Naive thymus-derived CD4-positive, alpha-beta T cell (primary cell): ENCODE measurements at places on chromosomes 2 and 18. TPM values are rescaled to one million over a fixed set of nuclear protein-coding genes. Genes with fewer than 3 reads are reported as not detected.

GRCh38 chr2:10149635-10150034 is 27.1 kb downstream of the RRM2 start:
- H3K36me3 ChIP-seq = no peaks in the 10 kb centered on the region
- H3K4me3 ChIP-seq = no peak overlapping the region
- H3K4me1 ChIP-seq = no peaks in the 10 kb centered on the region

DNA sequence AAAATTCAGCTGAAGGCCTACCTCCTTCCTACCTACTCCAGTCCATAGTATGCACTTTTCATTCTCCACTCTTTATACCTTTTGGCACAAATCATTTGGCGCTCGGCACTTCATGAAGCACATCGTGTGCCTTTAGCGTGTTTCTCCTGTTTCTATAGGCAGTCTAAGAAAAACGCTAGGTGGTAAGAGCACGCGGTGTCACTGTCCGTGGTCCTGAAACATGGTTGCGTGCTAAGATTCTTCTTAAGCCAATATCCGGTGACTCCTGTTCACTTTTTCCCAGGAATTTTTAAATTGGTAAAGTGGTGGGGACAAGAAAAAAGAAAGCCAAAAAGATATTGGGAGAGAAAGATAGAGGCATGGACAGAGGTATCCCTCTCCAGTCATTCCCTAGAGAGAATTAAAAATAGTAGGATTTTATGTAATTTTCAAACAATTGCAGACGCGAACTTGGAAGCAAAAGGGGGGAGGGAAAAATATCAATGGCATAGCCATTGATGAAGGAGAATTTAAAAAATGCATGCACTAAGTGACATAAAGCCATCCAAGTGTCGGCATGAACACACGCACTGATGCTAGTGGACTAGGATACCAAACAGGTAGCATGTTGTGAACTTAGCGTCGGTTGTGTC is 1.4 kb upstream of the CTNNA2 start:
- DNase-seq = no peak
- no peak overlapping the region for H3K27ac ChIP-seq
- no peaks in the 10 kb centered on the region for H3K4me1 ChIP-seq

DNA sequence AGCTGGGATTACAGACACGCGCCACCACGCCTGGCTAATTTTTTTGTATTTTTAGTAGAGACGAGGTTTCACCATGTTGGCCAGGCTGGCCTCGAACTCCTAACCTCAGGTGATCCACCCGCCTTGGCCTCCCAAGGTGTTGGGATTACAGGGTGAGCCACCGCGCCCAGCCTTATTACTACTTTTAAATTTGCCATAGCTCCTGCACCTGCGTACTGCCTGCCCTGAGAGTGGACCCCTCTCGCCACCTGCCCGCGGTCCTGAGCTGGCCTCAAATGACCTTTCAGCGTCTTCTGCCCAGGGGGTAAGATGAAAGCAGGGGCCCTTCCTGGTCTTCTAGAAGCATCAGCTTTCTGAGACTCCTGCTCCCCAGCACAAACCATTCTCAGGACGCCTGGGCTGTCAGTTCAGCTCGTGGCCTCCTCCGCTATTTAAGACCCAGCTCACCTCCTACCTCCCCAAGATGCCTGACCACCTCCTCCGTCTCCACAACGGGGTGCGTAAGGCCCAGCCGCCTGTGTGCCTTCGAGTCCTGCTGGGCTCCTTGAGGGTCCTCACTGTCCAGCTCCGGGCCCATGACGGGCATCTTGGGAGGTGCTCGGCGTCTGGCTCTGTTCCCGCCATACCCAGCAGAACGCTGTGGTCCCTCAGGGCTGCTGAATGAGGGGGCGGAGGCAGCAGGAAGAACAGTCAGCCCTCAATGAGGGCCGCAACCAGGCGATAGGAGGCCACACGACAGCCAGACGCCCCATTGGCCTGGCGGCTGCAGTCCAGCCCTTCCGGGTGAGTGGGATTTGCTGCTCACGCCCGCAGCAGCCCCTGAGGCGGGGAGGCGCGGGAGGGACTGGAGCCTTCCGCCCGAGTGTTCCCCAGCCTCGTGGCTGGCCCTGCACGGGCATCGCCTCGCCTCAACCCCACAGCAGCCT is 266.6 kb downstream of the TFCP2L1 start:
- no peaks in the 10 kb centered on the region for H3K4me1 ChIP-seq
- H3K27me3 ChIP-seq = no peaks in the 10 kb centered on the region
- no peak overlapping the region for H3K4me3 ChIP-seq
- DNase-seq = no peak
- H3K36me3 ChIP-seq = no peaks in the 10 kb centered on the region

DNA sequence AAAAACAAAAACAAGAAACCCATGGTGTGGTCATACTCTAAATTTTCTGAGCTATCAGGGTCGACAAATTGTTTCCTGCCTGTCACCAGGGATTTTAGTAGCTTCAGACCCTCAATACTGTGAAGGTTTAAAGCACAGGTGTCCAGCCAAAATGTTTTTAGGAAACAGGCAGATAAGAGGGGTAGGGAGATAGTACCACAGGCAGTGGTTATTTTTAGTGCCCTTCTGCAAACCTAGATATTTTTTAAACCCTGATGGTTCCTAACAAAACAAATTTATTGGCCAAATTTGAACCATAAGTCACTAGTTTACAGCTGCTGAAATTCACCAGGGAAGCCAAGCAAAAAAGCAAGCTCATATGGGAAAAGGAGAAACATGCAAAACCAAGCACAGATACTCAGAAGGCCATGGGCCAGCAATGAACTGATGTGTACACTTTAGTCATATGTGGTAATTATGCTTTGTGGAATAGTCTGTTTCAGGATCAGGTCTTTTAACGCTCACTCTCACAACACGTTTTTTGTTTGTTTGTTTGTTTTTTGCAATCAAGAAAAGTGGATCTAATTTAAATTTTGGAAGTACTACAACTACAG is 156.8 kb upstream of the STK17B start:
- no peaks in the 10 kb centered on the region for H3K27me3 ChIP-seq
- no peaks in the 10 kb centered on the region for H3K4me1 ChIP-seq
- no peak overlapping the region for H3K4me3 ChIP-seq
- H3K36me3 ChIP-seq = no peaks in the 10 kb centered on the region
- no peak overlapping the region for H3K27ac ChIP-seq

DNA sequence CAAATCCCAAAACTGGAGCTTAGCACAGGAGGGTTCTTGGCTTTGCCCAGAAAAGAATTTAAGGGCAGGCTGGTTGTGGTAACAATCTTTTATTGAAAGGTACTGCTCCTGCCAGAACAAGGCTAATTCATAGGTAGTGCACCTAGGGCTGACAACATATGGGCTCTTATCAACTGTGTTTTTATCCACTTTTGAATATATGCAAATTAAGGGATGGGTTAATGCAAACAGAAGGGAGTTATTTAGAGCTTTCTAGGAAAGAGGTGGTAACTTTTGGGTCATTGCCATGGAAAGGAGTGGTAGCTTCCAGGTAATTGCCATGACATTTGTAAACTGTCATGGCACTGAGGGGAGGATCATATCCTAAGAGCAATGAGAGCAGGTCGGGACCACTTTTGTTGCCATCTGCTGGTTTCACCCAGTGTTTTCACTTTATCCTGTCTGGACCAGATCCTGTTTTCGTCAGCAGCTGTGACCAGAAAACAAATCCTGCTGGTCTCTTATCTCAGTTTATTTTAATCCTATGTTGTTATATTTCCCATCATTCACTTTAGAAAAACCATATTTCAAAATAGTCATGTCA is 981 bp downstream of the C2orf66 start:
- no peaks in the 10 kb centered on the region for H3K4me1 ChIP-seq
- no peak for DNase-seq
- no peak overlapping the region for H3K27ac ChIP-seq
- no peaks in the 10 kb centered on the region for H3K27me3 ChIP-seq

DNA sequence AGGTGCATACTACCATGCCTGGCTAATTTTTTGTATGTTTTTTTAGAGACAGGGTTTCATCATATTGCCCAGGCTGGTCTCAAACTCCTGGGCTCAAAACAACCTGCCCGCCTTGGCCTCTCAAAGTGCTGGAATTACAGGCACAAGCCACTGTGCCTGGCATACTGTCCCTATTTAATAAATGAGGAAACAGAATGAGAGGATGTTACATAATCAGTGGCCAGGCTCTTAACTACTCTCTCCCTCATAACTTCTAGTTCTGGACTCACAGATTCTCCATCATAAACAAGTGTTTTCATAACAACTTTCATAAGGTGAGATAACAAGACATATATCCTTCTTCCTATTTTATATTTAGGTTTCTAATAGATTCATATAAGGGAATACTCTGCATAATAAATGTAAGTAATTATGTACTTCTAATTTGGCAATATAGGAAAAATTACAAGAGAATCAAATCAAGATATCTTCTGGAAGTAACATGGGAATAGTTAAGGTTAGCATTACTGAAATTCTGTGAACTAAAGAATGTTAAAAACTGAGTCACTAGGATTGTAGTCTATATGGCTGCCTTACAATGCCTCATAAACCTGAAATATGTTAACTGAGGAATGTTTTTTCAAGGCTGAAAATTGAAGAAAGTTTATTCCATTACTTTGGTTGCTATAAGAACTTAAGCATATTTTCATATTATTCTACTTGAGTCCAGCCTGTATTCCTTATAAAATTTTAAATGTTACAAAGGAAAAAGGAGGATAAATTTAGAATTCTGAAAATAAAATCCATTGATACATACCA is 71.3 kb downstream of the SLC25A12 start:
- no peak overlapping the region for H3K27ac ChIP-seq
- peaks cover 4% of the 10 kb centered on the region for H3K36me3 ChIP-seq
- H3K27me3 ChIP-seq = no peaks in the 10 kb centered on the region
- no peak for DNase-seq
- H3K4me1 ChIP-seq = no peaks in the 10 kb centered on the region
- H3K4me3 ChIP-seq = no peak overlapping the region

- no peak overlapping the region for H3K4me3 ChIP-seq
- no peak for DNase-seq
- H3K27me3 ChIP-seq = no peaks in the 10 kb centered on the region
- no peak overlapping the region for H3K27ac ChIP-seq
Measured at GRCh38 chr2:114935031-114935430, 492.6 kb downstream of the DPP10 start.

DNA sequence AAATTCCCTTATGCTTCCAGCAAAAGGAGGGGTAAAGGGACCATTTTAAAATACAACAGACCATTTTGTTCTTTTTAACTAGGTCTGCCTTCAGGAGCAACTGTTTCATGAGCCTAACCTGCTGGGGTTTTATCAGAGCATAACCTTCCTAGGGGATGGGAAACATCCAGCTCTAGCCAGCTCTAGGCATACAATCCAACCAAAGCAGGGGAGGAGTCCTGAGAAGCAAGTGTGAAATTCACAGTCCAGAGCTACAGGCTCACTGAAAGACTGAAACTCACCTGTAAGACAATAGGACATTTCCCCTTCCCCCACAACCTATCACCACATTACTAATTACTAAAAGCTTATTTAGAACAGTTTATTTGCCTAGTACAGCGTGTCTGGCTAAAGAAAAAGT is 1296.6 kb upstream of the DDX18 start:
- no peak overlapping the region for H3K27ac ChIP-seq
- H3K27me3 ChIP-seq = no peaks in the 10 kb centered on the region
- no peak for DNase-seq
- H3K36me3 ChIP-seq = no peaks in the 10 kb centered on the region
- no peaks in the 10 kb centered on the region for H3K4me1 ChIP-seq

DNA sequence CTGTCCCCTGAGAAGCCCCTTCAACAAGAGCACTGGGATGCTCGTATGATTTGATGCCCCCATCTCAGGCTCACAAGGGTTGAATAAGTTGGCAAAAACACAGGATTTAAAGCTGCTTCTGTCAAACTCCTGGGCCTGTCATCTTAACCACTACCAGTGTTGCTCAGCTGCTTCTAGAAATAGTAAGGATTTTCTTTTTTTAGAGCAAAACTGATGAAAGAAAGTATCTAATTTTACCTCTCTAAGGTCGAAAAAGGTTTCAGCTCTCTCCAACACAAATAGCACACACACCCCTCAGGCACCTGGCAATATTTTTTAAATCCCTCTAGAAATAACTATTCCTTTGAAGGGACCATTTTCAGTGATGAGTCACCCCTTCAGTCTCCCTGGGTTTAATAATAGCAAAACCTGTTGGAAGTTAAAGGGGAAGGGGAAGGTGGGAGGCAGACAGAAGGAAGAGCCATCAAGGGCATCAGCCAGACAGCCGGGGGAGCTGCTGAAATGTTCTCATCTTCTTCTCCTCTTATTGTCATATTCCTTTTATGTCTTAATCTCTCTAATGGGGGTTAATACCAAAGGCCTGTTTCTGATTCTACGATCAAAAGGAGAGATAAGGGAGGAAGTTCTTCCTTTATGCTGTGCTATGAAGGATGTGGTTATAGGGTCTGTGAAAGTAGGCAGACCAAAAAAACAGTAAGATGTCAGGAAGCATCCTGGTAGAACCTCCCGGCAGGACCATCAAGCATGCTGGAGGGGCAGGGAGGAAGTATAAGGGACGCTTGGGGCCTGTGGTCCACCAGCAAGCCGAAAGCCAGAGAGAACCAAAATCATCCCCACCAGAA is 31.9 kb upstream of the SLC35G4 start:
- H3K27ac ChIP-seq = no peak overlapping the region
- peaks cover 12% of the 10 kb centered on the region for H3K4me1 ChIP-seq
- H3K4me3 ChIP-seq = no peak overlapping the region
- no peaks in the 10 kb centered on the region for H3K36me3 ChIP-seq

GRCh38 chr2:240932724-240933047 is 26.6 kb downstream of the CROCC2 start:
- no peak overlapping the region for H3K4me3 ChIP-seq
- no peaks in the 10 kb centered on the region for H3K4me1 ChIP-seq
- H3K36me3 ChIP-seq = no peaks in the 10 kb centered on the region
- DNase-seq = no peak

DNA sequence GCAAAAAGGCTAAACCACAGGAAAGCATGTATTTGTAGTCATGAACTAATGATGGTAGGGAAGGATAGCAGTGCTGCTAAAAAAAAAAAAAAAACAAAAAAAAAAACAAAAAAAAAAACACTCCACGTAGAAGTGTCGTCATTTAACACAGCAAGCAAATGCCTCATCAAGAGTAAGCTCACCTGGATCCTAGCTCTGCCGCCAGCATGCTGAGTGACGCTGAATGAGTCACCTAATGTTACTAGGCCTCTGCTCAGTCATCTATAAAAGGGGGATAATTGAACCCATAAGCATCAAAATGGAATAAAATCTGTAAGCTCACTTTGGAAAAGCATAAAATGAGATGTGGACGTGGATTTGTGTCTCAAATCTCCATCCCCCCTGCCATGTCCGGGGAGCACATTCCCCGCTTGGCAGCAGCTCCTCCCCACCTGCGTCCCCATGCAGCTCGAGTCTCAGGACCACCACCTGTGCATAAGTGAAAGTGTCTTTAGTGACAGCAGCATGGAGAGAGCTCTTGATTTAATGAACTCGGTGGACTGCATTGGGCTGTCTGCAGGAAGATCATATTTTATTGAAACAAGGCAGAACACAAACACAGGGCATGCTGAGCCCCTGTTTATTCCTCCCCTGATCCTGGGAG is 427.5 kb downstream of the LRATD1 start:
- no peaks in the 10 kb centered on the region for H3K4me1 ChIP-seq
- no peak overlapping the region for H3K27ac ChIP-seq
- H3K27me3 ChIP-seq = no peaks in the 10 kb centered on the region
- no peak overlapping the region for H3K4me3 ChIP-seq
- no peak for DNase-seq

The LRRC30 gene
- polyA plus RNA-seq = not detected

The DYNAP gene
- polyA plus RNA-seq = not detected

The AFF3 gene
- 21.0 TPM for polyA plus RNA-seq

The CPS1 gene
- not detected for polyA plus RNA-seq

The DYSF gene
- not detected for polyA plus RNA-seq

The GCG gene
- not detected for polyA plus RNA-seq

The CAPG gene
- 34.3 TPM for polyA plus RNA-seq

The RNMT gene
- polyA plus RNA-seq = 81.3 TPM

The ALPG gene
- polyA plus RNA-seq = not detected

The MEIS1 gene
- not detected for polyA plus RNA-seq

The TLX2 gene
- not detected for polyA plus RNA-seq

The NOP58 gene
- polyA plus RNA-seq = 103 TPM

The TRABD2A gene
- 204 TPM for polyA plus RNA-seq

The E2F6 gene
- polyA plus RNA-seq = 3.1 TPM
